ENCODE measurements at places on chromosomes 12 and 14. TPM values are rescaled to one million over a fixed set of nuclear protein-coding genes. Genes with fewer than 3 reads are reported as not detected.

- no peak for DNase-seq
Measured at GRCh38 chr12:104575442-104576186, 118.9 kb downstream of the CHST11 start.

GRCh38 chr12:50390316-50390741 is 6.1 kb downstream of the FAM186A start:
- peak; percentile 71 for DNase-seq

GRCh38 chr12:113090740-113091139 is 34.2 kb downstream of the DTX1 start:
- DNase-seq: no peak

- no peak for DNase-seq
Measured at GRCh38 chr14:78143489-78144145, 26.6 kb upstream of the NRXN3 start.

The PRKAG1 gene
- total RNA-seq: 64.7 TPM

The SLC5A8 gene
- total RNA-seq: not detected
